ENCODE measurements at places on chromosomes 13 and 19.

DNA sequence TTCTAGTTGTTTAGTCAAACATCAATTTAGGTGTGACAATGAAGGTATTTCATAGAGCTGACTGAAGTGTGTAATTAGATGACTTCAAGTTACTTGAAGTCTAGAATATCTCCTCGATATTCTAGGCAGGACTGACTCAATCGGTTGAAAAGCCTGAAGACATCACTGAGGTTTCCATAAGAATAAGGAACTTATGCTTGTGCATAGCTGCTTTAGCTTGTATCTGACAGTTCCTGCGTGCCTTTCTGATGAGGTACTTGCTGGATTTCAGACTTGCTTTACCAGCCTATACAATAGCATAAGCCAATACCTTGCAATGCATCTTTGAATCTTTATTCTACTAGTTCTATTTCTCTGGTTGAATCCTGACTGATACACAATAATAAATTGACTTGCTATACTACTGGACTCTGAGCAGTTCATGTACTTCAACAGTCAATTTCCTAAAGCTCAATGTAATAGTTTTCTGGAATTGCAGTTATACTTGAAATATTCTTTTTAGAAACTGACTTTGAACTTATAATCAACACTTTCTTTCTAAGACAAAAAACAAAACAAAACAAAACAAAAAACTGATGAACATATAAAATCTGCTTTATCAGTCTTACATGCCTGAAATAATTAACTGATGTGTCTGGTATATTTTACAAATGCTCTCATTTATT lies 1534.8 kb downstream of the SLITRK5 start:
- DNase-seq, result no peak

DNA sequence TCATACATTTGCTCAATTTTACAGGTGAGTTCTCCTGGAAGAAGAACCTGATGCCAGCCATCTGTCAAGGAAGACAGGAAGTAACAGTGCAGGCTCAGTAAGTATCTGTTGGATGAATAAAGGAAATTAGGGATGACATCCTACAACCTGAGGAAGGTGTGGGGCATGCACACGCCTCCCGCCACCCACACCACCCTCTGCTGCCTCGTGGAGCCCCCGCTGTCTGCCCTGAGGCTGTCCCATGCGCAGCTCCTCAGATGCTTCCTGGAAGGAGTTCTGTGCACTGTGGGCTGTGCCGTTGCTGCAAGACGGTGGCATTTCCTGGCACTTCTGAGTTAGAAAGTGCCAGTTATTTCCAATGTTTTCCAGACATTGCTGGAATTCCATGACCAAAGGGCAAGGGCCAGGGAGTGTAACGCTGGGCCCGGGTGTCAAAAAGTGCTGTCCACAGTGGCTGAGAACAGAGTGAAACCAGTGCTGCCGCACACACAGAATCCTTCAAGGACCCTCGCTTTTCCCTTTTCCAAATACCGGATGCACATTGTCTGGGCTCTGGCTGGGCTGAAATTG lies 4.2 kb upstream of the TEX29 start:
- no peak for DNase-seq

GRCh38 chr19:1238369-1239303 lies 831 bp upstream of the CBARP start:
- DNase-seq, result no peak

GRCh38 chr19:10001899-10002298 lies 8.4 kb downstream of the COL5A3 start:
- no peak for DNase-seq

GRCh38 chr13:108895220-108895704 lies 265.9 kb downstream of the MYO16 start:
- no peak for DNase-seq

Data from GM04503 (cell line).